ENCODE measurements at places on chromosomes 4 and X.

DNA sequence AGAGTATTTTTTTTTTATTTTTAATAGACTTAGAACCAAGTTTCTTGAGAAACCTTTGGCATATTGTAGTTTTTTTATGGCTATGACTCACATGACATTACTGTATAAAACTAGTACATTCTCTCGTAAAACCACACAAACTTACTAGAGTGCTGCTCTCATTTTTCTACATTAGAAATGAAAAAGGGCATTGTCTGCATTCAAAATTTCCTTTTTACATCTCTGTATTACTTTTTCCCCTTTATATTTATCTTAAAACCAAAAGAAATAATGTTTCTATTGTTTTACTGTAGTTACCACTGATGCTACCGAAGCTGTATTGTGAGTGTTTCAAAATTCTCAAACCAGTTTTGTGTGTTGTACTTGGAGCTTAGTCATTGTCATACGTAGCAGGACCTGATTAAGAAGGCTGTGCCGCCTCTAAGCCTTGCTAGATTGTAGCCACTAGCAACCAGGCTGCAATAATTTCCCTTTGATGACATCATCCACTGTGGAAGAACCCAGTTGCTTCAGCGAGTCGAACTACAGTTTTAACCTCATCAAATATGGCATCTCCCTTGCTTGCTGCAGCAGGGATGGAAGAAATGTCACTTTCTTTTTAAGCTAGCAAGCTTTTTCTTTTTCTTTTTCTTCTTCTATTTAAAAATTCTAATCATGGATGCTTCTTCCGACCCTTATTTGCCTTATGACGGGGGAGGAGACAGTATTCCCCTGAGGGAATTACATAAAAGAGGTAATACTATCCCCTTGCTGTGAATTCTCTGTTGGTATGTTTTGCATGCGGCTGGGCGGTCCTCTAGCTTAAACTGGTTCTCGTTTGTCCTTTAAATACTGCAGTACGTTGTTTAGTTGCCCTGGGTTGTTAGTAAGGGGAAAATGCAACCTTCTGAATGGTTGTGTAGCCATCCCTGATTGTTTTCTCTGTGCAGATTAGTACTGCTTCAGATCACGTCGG lies 39.6 kb downstream of the CLCN3 start:
- no peaks in the 10 kb centered on the region for H3K36me3 ChIP-seq
- peak overlapping the region; percentile 97 for H3K27ac ChIP-seq
- peak; percentile 89 for DNase-seq
- H3K4me1 ChIP-seq: peaks cover 31% of the 10 kb centered on the region
- H3K27me3 ChIP-seq: no peaks in the 10 kb centered on the region
- H3K4me3 ChIP-seq: peak overlapping the region; percentile 81

DNA sequence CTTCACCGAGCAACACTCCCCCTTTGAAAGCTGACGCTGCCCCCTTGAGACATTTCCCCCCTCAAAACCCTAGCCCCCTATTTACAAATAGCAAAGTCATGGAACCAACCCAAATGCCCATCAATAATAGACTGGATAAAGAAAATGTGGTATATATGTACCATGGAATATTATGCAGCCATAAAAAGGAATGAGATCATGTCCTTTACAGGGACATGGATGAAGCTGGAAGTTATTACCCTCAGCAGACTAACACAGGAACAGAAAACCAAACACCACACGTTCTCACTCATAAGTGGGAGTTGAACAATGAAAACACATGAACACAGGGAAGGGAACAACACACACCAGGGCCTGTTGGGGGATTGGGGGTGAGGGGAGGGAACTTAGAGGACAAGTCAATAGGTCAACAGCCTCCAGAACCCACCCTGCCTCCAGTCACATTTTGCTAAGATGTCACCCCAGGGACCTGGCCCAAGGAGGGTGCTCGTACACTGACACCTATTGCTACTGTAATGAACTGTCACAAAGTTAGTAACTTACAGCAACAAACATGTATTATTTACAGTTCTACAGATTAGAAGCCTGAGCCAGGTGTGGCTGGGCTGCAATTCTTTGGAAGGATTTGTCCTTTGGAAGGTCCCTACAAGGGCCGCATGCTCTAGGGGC lies 20.6 kb downstream of the SCD5 start:
- H3K36me3 ChIP-seq: no peaks in the 10 kb centered on the region
- no peak overlapping the region for H3K4me3 ChIP-seq
- no peaks in the 10 kb centered on the region for H3K27me3 ChIP-seq
- DNase-seq: no peak

GRCh38 chrX:37627602-37628001 lies 56.1 kb downstream of the LANCL3 start:
- H3K4me1 ChIP-seq: no peaks in the 10 kb centered on the region
- DNase-seq: no peak
- no peaks in the 10 kb centered on the region for H3K36me3 ChIP-seq
- H3K27me3 ChIP-seq: no peaks in the 10 kb centered on the region

DNA sequence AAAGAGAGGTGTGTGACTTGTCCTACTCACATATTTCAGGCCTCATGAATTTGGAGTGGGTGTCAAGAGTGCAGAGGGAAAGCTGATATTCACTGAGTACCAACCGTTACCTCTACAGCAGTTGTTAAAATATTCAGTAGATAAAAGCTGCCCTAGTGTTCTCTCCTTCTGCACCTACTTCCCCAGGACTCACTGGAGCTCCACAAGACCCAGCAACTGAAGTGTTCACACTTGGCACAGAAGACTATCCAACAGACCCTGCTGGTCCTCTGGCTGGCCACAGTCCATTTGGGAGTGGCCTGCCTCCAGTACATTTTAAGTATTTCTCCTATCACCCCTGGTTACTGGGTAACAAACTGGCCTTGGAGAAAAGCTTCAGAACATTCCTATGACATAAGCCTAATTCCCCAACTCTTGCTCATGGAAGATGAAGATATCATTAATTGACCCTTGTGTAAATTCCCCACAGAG lies 70.8 kb downstream of the PPARGC1A start:
- no peak for DNase-seq
- H3K27me3 ChIP-seq: no peaks in the 10 kb centered on the region
- H3K4me1 ChIP-seq: peaks cover 5% of the 10 kb centered on the region
- H3K36me3 ChIP-seq: peaks cover 18% of the 10 kb centered on the region
- no peak overlapping the region for H3K4me3 ChIP-seq
- H3K27ac ChIP-seq: no peak overlapping the region

- DNase-seq: peak; percentile 25
- no peak overlapping the region for H3K27ac ChIP-seq
- peaks cover 8% of the 10 kb centered on the region for H3K27me3 ChIP-seq
- no peaks in the 10 kb centered on the region for H3K4me1 ChIP-seq
- no peaks in the 10 kb centered on the region for H3K36me3 ChIP-seq
Observed at GRCh38 chr4:24729119-24729730, 66.1 kb upstream of the SOD3 start.

Data from osteocyte (in vitro differentiated cells).